ENCODE measurements at places on chromosomes 7 and 10.
A peak's percentile ranks its signal among the peaks of the same experiment; 100 is the strongest.

DNA sequence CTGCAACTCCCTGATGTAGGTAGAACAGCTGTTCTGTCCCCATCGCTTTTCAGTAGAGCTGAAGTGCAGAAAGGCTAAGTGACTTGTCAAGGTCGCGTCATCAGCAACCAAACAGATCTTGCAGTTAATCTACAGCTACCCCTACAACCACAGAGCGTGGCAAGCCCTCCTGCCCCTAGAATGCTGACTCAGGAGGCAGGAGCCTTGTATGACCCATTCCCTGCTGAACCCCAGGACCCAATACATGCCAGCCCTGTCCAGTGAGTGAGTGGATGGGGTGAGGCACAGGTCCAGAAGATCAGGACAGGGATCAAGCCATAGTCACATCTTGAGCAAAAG, 26.6 kb upstream of the GJD4 start:
- no peak for DNase-seq

GRCh38 chr7:138204982-138205298, 128.7 kb downstream of the AKR1D1 start:
- no peak for DNase-seq

- no peak for DNase-seq
Measured at GRCh38 chr10:7513455-7513854, 102.6 kb upstream of the SFMBT2 start.

DNA sequence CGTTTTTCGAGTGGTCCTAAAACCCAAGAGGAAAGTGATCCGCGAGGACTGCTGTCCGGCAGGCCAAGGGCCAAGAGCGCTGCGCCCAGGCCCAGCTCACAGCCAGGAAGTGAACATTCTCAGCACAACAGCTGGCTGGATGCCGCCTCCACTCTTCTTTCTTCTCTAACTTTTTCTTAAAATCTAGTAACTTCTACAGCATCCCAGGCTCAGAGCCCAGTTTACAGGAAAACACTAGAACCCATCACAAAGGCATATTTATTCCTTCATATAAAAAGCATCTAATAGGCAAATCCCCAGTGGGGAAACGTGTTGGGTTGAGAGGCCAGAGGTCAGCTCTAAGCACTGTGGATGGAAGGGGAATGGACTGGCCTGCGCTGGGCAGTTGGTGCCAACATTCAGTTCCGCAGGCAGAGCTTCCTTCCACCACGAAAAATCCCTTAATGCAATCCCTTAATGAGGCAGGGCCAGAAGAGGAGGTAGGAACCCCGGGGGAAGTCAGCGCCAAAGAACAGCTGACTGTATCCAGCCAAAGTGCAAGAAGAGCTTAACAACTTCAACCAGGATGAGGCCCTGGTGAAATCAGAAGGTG, 74.8 kb downstream of the ZRANB1 start:
- no peak for DNase-seq

- DNase-seq: no peak
Measured at GRCh38 chr10:74677951-74678350, 148.4 kb upstream of the KAT6B start.

DNA sequence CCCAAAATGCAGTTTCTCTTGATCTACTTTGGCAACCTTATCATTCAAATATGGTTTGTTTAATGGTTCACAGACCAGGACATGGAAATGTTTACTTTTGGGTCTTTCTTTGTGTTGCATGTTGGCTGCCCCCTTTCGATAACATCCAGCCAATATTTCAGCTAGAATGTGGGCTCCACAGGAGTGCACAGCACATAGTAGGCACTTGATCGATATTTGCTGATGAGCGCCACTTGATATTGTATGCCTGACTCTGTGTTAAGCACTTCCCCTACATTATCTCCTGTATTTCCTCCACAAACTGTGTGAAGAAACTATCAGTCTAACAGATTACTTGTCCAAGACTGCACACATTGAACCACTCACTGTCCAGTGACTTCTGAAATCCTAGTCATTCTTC, 60.2 kb downstream of the SMURF1 start:
- DNase-seq: no peak

DNA sequence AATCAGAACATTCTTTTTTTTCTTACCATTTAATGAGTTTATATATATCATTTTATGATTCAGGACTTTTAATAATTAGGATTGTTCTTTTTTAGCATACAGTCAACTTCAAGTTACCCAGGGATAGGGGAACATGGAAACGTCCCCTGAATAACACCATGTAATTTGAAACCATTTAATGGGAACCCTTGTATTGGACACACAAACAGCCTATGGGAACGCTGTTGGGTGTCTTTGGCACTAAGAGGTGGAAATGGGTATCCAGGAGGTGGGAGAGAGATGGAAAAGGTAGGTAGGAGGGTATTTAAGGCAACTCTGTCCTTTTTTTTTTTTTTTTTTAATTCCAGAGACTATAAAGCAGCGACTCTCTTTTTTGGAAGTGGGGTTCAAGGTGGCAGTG, 2.6 kb downstream of the LUC7L2 start:
- DNase-seq: no peak

DNA sequence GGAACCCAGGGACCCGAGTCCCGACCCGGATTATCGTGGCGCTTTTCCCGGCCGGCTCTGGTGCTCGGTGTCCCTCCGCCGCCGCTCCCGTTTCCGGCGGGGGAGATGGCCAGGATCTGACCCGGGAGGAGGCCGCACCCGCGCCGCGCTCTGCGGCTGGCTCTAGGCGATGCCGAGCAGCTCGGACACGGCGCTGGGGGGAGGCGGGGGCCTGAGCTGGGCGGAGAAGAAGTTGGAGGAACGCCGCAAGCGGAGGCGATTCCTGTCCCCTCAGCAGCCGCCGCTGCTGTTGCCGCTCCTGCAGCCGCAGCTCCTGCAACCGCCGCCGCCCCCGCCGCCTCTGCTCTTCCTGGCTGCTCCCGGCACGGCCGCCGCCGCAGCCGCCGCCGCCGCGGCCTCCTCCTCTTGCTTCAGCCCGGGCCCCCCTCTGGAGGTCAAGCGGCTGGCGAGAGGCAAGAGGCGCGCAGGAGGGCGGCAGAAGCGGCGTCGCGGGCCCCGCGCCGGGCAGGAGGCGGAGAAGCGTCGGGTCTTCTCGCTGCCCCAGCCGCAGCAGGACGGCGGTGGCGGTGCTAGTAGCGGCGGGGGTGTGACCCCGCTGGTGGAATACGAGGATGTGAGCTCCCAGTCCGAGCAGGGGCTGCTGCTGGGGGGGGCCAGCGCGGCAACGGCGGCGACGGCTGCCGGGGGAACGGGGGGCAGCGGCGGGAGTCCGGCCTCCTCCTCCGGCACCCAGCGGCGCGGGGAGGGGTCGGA, 593 bp downstream of the CDK13 start:
- peak; percentile 31 for DNase-seq

- DNase-seq: no peak
Measured at GRCh38 chr7:155992538-155992937, 180.3 kb upstream of the SHH start.

GRCh38 chr7:14754631-14755030, 147.9 kb downstream of the DGKB start:
- DNase-seq: no peak

DNA sequence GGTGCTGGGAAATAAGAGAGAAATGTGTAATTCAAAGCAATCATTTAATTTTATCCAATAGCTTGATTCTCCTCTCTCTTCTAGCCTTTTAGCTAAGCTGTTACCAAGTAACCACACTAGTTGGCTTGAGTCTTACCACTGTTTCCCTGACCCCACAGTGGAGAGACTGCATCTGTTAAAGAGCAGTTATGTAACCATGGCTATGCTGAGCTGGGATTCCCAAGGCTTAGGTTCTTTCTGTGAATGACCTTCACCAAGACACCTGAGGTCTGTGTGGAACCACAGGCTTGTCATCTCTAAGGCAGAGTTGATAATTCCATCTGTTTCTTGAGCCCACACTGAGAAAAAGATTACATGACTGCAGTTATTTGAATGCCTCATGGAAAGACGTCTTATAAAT, 47.7 kb upstream of the ATRNL1 start:
- no peak for DNase-seq

GRCh38 chr7:139726485-139726869, 51.3 kb downstream of the HIPK2 start:
- no peak for DNase-seq

DNA sequence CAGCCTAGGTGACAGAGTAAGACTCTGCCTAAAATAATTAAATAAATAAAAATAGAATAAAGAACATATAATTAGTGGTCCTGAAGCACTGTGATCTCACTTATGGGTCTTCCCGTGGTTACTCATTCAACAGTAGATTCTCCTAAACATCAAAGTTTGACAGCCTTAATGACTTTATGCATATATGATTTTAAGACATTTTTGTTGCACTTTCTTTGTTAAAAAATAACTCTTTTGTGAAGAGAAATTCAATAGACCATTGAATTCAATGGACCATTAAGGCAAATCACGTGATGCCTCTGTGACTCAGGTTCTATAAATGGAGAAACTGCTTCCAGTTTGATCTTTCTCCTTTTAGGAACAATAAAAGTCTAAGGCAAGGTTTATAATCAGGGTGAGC, 59.6 kb downstream of the ATOH7 start:
- DNase-seq: no peak

DNA sequence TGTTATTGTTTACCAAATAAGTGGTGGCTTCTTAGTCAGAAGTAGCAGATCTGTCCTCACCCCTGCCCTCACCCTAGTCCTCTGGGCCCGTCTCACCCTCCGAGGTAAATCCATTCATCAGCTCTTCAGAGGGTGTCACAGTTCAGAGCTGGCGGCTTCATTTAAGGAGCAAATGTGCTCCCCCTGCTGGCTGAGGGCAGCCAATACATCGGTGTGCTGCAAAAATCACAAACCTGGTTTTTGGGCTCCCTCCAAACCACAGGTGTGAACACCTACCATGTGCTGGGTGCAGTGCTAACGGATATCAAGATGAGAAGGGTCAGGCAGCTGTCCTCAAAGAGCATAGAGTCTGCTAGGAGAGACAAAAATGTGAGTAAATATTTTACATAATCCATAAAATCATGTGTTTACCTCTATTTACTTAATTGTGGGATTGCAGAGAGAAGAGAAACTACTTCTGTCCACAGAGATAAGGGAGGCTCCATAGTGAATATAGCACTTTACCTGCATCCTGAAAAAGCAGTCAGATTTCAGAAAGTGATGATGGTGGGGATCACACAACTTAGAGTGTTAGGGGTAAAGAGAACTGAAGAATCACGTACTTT, 15.5 kb upstream of the CRTAC1 start:
- DNase-seq: peak; percentile 62

- no peak for DNase-seq
Measured at GRCh38 chr7:117231047-117231359, 91.9 kb downstream of the WNT2 start.

GRCh38 chr7:102239206-102239820, 47.4 kb upstream of the SH2B2 start:
- no peak for DNase-seq

GRCh38 chr10:114483575-114483974, 79.3 kb upstream of the AFAP1L2 start:
- DNase-seq: no peak

DNA sequence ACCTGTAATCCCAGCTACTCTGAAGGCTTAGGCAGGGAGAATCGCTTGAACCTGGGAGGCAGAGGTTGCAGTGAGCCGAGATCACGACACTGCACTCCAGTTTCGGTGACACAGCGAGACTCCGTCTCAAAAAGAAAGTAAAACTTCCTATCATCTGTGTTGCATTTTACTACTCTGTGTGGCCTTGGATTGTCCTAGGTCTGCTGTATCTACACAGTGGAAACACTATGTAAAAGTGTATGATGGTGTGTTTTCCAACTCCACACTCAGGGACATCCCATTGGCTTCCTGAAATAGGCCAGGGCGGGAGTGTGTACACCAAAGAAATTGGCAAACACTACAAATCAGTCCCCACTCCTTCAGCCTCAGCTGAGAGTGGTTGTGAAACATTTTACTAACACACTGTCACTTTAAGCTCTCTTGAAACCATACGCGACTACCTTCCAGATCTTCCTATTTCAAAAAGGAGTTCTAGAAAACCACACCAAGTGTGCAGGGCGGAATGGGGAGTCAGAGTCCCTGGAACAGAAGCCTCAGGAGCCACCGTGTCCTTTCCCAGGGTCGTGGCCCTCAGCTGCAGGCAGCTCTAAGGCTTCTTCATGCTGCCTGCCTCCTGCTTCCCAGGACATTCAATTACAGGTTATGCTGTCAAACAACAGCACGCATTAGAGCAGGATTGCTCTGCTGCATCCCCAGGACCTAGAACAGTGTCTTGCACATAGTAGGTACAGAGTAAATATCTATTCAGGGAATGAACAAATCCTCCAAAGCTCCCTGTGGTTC, 275.4 kb downstream of the PARD3 start:
- no peak for DNase-seq

- DNase-seq: peak; percentile 29
Measured at GRCh38 chr7:114922652-114923402, 933 bp downstream of the MDFIC start.

DNA sequence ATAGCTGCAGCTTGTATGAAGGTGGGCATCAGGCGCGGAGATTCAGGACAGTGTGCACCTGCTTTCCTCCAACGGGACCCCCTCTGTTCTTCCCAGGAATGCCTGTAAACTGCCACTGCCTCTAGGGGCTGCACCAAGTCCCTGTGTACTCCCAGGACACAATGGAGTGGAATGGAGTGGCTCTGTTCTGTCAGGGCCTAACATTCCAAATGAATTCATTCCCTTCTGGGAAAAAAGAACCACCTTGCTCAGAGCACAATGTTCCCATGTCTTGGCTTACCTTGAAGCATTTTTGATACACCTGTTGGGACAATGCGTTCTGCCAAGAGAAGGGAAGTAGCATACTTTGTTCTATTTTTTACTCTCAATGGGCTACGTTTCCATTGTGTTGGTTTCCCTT, 339.4 kb downstream of the FRMD4A start:
- DNase-seq: no peak

GRCh38 chr10:75058161-75058560, 53.3 kb upstream of the SAMD8 start:
- no peak for DNase-seq

- DNase-seq: no peak
Measured at GRCh38 chr7:24587853-24588252, 14.6 kb downstream of the PALS2 start.

- DNase-seq: no peak
Measured at GRCh38 chr10:110845756-110846620, 25.7 kb upstream of the PDCD4 start.

DNA sequence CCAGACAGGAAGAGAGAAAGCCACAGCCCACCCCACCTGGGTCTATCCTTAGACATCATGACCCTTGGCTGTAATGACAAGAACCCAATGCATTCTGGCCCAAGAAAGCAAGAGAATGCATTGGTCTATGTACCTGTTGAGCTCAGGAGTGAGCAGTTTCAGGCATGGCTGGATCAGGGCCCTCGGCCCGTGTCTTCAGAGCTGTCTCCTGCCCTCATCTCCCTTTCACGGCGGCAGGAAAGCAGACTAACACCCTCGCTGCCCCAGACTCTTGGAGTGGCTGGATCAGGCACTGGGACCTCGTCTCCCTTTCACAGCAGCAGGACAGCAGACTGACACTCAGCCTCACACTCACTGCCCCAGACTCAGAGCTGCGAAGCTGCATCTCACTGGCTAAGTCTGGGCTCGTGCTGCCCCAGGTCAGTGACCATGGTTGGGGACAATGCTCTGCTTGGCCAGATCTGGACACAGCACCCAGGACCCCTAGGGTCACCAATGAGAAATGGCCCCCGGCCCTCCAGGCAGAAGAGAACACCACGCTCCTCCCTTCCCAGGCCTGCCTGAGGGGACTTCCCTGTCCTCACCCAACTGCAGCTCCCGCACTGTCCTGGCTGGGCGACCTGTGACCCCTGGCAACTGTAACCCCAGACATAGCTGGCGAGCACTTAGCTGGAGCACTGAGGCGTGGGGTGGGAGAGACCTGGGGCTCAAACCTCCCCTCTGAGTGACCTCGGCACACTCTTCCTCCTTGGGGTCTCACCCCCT, 12.9 kb upstream of the PDGFA start:
- DNase-seq: no peak

GRCh38 chr10:62492012-62492869, 118.1 kb downstream of the ZNF365 start:
- no peak for DNase-seq

All from frontal cortex (tissue), 4 donors.